ENCODE measurements at places on chromosomes 6 and 20. TPM values are rescaled to one million over a fixed set of nuclear protein-coding genes. Genes with fewer than 3 reads are reported as not detected.

- no peak for DNase-seq
Measured at GRCh38 chr20:59514554-59514953, 89.8 kb upstream of the PHACTR3 start.

DNA sequence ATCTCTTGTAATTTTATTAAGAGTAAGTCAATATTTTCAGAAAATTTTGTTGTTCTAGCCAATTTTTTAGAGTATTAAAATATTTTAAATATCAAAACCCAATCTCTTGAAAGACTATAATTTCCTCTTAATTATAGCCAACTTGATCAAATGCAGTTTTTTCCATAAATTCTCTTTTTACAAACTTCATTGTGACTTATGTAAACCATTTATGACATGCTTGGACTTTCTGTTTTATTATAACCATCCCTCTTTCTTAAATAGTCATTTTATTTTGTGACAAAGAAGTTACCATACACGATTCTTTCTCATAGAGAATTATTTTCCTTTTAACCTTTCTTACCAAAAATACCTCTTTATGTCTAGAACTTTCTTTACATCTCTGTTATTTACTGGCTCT, 1075.5 kb downstream of the KHDRBS2 start:
- no peak for DNase-seq

DNA sequence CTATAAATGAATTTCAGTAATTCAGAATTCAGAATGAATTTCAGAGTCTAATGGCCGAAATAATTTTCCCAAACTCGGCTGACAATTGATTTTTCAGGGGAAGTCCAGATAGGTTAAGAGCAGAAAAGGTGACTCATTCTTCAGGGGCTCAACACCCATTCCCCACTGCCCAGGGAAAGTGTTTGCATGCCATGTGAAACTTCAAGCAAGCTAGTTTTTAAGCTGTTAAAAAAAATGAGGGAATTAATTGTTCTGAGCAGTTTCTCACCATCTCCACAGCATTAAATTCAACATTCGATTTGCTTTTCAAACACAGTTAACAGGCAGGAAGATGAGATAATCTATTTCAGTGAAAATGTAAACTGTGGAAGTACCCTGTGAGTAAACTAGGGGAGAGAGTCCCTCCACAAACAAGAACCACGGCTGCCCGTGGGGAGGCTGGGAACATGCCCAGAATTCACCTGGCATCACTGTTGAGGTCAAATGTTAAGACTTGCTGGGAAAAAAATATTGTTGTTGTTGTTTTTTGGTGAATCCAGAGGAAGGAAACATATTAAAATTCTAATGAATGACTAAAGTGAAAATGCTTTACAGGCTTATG, 650.8 kb upstream of the AGPAT4 start:
- DNase-seq: no peak

DNA sequence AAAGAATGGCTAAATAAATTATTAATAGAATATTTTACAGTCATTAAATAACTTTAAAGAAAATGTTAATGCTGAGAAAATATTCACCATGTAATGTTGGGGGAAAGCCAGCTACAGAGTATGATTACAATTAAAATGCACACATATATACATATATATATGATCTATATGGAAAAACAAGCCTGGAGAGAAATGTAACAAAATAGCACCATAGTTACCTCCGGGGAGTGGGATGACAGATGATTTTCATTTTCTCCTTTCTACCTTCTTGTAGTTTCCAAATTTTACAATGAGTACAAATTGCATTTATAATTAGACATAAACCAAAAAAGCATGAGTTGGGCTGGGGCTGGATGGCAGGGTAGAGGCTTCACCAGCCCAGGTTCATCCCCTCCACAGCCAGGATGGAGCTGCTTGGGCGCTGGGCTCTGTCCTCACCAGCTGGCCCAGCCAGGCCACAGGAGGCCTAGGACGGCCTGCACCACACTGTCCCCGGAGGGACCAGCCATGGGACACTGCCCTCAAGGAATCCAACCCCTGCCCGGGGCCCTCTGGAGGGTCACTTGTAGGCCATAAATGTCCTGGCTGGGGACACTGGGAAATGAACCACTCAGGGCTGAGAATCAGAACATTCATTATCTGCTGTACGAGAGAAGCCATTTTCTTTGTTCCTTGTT, 10.3 kb downstream of the C20orf203 start:
- DNase-seq: no peak

GRCh38 chr6:52285177-52286068, 881 bp upstream of the MCM3 start:
- no peak for DNase-seq

DNA sequence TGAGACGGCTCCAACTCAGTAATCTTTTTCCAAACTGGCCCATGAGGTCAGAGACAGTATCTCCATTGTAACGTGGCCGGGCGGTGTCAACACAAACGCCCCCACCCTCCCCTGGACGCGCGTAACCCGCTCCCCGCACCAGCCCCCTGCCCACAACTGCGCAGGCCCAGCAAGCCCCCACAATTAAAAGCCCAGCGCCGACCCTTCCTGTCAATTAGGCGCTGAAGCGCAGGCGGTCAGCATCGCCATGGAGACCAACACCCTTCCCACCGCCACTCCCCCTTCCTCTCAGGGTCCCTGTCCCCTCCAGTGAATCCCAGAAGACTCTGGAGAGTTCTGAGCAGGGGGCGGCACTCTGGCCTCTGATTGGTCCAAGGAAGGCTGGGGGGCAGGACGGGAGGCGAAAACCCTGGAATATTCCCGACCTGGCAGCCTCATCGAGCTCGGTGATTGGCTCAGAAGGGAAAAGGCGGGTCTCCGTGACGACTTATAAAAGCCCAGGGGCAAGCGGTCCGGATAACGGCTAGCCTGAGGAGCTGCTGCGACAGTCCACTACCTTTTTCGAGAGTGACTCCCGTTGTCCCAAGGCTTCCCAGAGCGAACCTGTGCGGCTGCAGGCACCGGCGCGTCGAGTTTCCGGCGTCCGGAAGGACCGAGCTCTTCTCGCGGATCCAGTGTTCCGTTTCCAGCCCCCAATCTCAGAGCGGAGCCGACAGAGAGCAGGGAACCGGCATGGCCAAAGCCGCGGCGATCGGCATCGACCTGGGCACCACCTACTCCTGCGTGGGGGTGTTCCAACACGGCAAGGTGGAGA, at the start of the genes HSPA1A and HSPA1L:
Gene HSPA1A (plus strand): TSS at position 519 of the 814 bp plus-strand sequence. CDS start 214 bp downstream, at position 733.
Gene HSPA1L (minus strand): TSS at position 259 of the 814 bp plus-strand sequence. CDS start 3,311 bp downstream, outside the sequence.
- DNase-seq: peak; percentile 97

The ALDH8A1 gene
- 1.1 TPM for total RNA-seq

Measured in posterior vena cava (tissue), 2 donors.